Liver (tissue), 10 donors: ENCODE measurements at places on chromosomes 5 and 9. TPM values are rescaled to one million over a fixed set of nuclear protein-coding genes. Genes with fewer than 3 reads are reported as not detected.

DNA sequence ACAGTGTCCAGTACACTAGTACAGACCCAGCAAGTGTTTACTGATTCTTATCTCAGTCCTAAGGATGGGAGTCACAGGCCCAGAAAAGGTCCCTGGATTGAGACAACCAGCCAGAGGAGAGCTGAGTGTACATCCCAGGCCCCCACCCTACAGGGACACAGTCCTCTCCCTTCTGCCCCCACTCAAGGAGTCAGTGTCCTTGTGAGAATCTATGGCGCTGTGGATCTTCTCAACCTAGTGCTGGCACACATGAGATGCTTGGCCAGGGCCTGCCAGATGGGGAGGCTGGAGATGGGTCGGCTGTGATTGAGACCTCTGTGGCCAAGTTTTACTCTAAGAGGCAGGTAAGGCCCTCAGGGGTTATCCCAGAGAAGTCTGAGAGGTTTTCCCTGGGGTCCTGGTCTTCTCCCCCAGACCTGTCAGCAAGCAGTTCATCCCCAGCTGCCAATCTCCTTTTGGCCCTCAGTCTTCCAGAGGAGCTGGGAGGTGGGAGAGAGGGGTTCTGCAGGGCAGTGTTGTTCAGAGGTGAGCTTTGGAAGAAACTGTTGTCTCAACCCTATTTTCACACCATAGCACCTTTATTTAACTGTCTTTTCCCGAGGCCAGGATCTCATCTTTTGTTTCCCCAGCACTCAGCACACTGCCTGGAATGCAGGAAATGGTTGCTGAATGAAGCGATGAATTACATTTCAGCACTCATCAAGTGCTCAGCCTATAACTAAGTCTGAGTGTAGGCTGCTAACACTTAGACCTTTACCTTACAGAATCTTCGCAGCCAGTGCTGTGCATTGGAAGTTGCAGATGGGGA lies 3.2 kb upstream of the NSD1 start:
- peaks cover 13% of the 10 kb centered on the region for H3K4me1 ChIP-seq
- H3K27ac ChIP-seq, result no peak overlapping the region
- H3K36me3 ChIP-seq, result no peaks in the 10 kb centered on the region
- H3K4me3 ChIP-seq, result no peak overlapping the region
- no peaks in the 10 kb centered on the region for H3K27me3 ChIP-seq

GRCh38 chr9:2727966-2728613 lies 10.8 kb downstream of the KCNV2 start:
- no peaks in the 10 kb centered on the region for H3K27me3 ChIP-seq
- H3K4me3 ChIP-seq, result no peak overlapping the region
- H3K36me3 ChIP-seq, result no peaks in the 10 kb centered on the region
- H3K4me1 ChIP-seq, result no peaks in the 10 kb centered on the region

Gene ERAP2
- polyA plus RNA-seq, result 7.2 TPM

Gene RANBP3L
- polyA plus RNA-seq, result 0.42 TPM

Gene FSTL4
- polyA plus RNA-seq, result 0.18 TPM

Gene IL4
- polyA plus RNA-seq, result not detected

GRCh38 chr9:130530938-130531337 lies 48.4 kb upstream of the FUBP3 start:
- no peak for DNase-seq
- no peaks in the 10 kb centered on the region for H3K27me3 ChIP-seq
- peaks cover 2% of the 10 kb centered on the region for H3K4me1 ChIP-seq

DNA sequence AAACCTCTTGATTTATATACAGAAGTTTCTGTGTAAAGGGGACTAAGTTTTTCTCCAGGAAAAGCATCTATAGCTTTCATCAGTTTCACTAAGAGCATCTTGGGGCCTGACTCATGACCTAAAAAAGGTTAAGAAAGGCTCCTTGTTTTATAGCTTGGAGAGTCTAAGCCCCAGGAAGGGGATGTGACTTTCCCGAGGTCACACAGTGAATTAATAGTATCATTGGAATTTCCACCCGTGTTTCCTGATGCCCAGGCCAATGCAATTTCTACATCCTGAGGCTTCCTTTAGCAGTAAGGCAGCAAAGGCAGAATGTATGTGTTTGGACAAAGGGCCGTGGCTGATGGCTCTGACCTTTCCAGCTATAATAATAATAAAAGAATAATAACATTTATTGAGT lies 8.6 kb downstream of the MORN5 start:
- H3K27ac ChIP-seq, result no peak overlapping the region
- H3K4me1 ChIP-seq, result no peaks in the 10 kb centered on the region
- no peak for DNase-seq
- no peak overlapping the region for H3K4me3 ChIP-seq

Gene OR1J2
- not detected for polyA plus RNA-seq
